ENCODE measurements at places on chromosomes 3 and 15.
A peak's percentile ranks its signal among the peaks of the same experiment; 100 is the strongest.

DNA sequence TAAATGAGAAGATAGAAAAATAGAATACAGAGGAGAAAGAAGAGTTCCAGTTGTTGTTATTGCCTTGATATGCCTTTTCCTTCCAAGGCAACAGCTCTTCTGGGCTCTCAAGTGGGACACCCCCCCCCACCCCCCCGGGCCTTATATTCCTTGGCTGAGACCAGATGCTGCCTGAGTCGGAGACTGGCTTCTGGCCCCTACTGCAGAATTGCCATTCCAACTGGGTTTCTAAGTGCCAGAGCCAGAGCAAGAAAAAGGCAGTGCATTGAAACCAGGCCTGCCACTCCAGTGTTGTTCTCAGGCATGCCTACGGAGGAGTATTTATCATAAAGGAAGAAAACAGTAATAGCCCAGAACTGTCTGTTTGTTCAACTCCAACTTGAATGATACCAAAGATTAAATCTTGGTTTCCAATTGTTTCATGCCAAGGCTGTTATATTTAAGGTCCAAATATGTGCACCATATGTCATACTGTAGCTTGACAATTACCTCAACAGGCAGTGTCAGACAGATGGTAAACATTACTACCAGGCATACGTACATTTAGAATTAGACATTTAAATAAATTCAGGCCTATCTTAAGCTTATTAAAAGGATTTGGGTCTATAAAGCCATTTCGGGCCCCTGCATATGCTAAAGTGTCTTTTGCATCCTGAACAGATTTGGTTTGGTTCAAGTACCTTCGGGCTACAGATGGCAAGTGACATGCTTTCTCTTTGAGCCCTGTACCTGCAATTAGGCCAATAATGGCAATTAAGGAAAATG lies 209.9 kb upstream of the SEMA6D start:
- DNase-seq, result no peak

DNA sequence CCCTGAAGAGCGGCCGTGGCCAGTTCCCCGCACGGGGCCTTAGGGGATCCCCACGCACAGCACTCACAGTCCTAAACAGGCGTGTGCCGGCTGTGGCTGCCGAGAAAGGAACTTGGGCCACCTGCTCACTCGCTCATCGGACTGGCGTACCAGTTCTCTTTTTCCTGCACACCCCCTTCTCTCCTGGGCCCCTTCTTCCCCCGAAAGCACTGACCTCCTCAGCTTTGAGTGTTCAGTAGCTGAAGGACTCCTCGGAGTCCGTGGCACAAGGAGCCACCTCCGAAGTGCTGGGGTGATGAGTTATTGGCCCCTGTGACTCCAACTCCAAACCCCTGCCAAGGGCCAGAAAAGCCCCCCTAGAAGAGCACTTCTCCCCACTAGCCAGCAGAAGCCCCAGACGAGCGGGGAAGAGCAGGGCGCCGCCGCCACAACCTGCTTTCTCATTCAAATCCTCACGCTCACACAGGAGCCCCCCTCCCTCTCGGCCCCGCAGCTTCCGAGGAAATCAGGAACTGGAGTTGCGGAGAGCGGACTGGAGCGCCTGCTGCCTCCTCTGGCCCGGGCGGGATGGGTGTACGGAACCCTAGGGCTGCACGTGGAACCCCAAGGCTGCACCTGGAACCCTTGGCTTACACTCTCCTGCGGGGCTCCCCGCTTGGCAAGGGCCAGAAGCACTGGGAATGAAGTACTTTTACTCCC lies at the start of gene PLCH1:
PLCH1 (minus strand) TSS at position 446 of the 699 bp plus-strand sequence. CDS start 40,847 bp downstream, outside the sequence.
- DNase-seq, result peak; percentile 77

GRCh38 chr3:193812078-193812725 lies 219.2 kb downstream of the OPA1 start:
- DNase-seq, result no peak

GRCh38 chr3:157920822-157921700 lies 185.2 kb downstream of the SHOX2 start:
- peak; percentile 99 for DNase-seq

DNA sequence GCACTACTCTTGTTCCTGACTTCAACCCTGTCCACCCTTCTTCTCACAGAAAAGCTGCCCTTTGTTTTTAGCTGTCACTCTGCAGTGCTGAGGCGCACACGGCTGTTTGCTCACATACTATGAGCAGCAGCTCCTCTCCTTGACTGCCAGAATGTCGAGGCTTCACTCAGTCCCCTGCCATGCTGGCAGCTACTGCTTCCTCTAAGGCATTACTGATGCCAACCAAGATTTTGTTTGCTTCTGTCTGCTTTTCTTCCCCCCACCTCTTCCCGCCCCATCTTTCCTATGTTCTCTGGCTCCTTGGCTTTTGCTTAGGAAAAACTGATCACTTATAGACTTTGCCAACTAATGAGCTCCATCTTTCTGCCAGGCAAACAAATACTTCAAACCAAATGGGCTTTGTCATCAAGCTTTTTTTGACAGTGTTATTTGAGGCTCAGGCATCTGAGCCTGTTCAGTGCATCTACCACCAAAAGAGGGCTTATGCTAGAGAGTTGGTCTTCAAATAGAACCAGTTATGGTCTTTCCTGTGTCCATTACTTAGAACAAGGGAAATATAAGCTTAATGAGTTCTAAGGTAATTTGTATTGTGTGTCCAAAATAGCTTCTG lies 81.0 kb downstream of the FBXL2 start:
- no peak for DNase-seq

- DNase-seq, result no peak
These were observed 24.7 kb upstream of the TM2D3 start for GRCh38 chr15:101676921-101677329.

DNA sequence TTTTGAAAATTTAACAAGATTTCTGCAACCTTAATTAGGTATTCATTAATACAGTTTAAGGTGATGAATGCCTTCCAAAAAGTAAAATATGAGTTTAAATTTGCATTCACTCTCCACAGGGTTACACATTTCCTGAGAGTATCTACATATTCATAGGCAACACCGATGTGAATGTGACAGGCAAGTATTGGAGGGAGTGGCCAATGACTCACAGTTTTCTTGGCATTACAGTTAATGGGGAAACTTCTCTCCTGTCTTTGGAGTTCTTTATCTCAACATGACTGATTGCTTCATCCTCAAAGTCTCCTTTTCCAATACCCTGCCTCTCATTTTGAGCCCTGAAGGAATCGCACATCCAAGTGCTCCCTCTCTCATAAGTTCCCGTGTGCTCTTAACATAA lies 181.9 kb upstream of the CHL1 start:
- DNase-seq, result no peak

- no peak for DNase-seq
These were observed 64.0 kb downstream of the SYNM start for GRCh38 chr15:99168601-99169580.

DNA sequence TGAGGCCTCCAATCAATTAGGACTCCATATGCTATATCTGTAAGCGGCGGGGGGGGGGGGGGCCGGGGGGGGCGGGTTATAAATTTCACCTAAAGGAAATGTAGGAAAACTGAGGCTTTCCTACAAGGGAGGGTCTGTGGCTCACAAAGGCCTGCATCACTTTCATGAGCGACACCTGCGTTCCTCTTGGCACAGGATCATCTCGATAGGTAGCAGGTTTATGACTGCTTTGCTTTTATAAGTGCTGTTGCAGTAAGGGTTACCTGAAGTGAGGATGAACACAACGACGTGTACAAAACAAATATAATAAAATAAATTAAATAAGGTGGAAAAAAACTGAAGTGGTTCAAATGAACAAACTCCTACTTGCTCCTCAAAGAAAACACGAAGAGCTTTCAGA lies 194.3 kb downstream of the FOXP1 start:
- DNase-seq, result no peak

GRCh38 chr3:143608966-143609365 lies 239.3 kb downstream of the SLC9A9 start:
- no peak for DNase-seq

- no peak for DNase-seq
These were observed 4.3 kb upstream of the LRRC58 start for GRCh38 chr3:120353463-120353862.

DNA sequence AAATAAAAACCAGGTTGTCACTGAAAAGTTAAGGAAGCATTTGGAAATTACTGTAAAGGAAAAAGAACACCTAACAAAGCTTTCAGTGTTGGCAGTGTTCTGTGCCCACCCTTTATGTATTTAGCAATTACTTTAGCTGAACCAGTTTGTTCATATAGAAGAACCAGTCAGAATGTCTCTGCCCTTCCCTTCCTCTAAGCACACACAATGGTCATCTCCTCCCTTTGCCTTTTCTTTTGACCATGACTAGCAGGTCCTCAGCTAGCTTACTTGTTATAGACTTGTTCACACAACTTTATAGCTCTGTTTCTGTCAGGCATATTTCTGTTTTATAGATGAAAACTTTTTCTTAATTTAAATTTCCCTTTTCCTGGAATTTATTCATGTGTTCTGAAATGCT lies 59.6 kb downstream of the AKAP13 start:
- DNase-seq, result no peak

DNA sequence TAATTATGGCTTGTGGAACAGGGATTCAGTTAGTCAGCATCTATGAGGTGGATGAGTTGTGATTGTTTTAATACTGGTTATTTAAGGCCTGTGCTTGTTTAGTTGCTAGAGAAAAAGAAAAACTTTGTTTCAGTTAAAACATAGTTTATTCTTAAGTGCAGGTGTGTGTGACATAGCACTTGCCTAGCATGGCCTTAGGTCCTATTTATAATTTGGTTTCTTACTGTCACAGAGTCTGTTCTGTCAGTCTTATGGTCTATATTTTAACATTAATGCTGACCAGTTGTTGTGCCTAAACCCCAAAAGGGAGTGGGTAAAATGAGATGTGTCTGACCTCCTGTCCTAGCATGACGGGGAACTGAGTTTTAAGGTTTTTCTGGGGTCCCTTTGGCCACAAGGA lies 486.3 kb downstream of the ZIC1 start:
- no peak for DNase-seq

DNA sequence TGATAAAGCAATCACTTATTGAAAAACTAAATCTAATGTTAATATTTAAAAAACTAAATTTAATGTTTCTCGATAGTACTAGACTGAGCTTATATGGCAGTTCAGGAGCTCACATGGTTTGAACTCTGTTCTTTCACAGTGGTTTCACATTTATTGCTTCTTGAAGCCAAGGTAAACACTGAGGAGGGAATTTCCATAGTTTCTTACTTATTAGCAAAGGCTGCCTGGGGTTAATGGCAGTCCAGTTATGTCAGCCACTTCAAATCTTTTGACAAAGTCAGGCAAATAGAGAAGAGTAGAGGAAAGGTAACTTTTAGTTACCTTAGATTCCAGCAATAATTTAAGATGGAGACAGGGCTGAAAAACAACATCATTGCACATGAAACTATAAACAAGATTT lies 831.5 kb downstream of the ROBO2 start:
- no peak for DNase-seq

GRCh38 chr15:37756407-37756806 lies 178.0 kb upstream of the TMCO5A start:
- no peak for DNase-seq

- DNase-seq, result no peak
These were observed 87.8 kb downstream of the NCEH1 start for GRCh38 chr3:172622916-172623700.

Data from NCI-H1417 (cell line).